ENCODE measurements at places on chromosomes 4 and X.

- no peak for DNase-seq
Measured at GRCh38 chr4:7793186-7793585, 146.5 kb downstream of the AFAP1 start.

- DNase-seq, result peak; percentile 36
Measured at GRCh38 chr4:186781032-186781917, 57.6 kb upstream of the FAT1 start.

DNA sequence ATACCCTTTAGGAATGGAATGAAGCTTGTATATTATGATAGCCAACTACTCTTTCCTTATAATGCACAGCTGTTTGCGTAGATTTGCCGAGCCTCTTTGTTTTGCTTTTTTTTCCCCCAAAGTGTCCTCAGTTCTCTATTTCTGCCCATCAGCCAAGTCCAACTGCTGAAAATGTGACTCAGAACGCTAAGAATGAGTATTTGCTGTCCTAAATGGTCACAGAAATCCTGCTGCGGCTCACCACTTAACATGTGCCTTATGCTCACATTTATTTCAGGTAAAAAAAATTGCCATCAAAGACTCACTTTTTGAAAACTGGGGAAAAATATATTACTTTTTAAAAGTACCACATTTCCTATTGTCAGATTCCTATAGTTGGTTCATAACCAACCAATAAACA is 36.9 kb downstream of the GABRA4 start:
- no peak for DNase-seq

DNA sequence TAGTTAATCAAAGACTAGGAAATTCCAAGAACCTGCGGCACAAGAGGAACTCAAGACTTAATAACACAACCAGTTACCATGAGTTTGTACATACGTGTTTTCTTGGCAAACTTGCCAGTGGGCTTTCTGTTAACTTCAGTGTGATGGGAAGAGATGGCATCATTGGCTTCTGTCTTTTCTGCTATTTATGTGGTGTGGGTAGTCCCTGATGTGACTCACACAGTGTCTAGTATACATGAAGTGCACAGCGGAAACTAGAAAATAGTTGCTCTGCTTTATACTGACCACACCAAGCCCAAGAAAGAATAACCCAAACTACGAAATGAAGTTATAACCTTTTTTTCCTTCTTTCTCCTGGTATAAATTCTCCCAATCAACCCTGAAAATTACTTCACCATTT is 24.5 kb downstream of the DAPP1 start:
- no peak for DNase-seq

DNA sequence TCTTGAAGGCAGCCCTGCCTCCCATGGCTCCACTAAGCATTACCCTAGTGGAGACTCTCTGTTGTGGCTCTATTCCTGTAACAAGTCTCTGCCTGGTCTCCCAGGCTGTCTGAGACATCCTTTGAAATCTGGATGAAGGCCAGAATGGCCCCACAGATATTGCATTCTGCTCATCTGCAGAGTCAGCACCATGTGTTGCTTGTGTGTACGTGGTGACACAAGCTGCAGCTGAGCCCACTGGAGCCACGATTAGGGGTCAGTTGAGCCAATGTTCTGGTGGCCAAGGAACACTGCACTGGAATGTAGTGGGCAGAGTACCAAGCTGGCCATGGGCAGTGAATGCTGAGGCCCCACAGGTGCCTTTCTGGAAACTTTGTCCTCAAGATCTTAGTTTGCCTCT is 29.2 kb downstream of the GRID2 start:
- DNase-seq, result no peak

DNA sequence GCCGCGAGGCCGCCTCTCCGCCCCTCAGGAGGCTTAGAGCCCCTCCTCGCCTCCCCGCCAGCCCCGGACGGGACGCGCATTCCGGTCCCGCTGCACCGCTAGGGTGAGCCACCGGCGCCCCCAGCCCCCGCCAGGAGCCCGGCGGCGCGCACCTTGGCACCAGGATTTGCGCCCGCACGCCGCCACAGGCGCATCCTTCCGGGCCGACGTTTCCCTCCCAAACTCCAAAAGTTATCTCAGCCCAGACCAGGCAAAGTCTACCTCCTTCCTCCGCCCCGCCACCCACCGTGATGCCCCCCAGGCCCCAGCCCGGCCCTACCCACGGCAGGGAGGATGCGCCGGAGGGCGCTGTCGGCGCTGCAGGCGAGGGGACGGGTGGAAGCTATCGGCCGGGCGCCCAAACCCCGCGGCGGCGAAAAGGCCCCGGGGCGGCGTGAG is 538 bp downstream of the SCML2 start:
- DNase-seq, result no peak

DNA sequence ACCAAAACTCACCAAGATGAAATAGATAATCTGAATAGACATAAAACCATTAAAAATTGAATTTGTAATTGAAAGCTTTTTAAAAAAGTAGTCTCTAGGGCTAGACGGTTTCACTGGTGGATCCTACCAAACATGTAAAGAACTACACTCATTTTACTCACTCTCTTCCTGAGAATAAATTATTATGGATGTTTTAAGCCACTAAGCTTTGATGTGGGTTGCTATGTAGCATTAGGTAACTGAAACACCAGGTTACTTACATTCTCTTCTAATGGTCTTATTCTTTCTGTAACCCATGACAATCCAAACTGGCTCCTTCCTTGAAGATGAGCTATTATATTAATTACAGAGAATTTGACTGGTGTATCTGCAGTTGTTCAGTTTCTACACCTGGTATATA is 385.1 kb downstream of the PPP1R2C start:
- DNase-seq, result no peak

DNA sequence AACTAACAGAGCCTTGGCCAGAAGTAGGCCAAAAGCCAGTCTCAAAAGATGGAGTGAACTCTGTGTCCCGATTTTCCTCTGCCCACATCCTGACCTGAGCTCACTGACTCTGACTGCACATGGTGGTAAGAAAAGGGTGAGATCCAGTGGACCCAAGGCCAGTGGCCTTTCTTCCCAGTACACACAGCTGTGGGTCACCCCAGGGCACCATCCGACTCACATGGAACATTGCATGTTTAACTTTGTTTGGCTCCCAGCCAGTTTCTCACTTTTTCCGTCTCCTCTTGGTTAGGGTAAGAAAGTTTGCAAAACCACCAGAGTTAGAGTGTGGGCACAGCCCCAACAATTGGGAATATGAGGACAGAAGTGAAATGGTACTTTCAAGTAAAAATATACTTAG is 69.8 kb downstream of the GAB1 start:
- DNase-seq, result no peak

DNA sequence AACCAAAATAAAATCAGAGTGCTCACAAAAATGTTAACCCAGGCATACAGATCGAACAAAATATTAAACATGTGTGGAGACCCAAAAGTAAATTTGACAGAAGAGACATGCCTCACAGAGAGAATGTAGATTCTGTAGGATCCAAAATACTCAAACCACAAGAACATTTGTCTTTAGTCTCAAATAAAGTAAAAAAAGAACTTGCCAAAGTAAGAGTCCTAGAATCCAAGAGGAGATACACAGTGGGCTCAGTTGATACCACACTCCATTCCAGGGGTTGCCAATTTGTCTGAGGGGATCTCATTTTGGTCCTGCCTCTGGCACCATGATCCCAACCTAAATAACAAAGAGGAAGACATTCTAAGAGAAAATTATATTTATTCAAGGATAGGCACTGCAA is 316.4 kb downstream of the GALNTL6 start:
- no peak for DNase-seq

DNA sequence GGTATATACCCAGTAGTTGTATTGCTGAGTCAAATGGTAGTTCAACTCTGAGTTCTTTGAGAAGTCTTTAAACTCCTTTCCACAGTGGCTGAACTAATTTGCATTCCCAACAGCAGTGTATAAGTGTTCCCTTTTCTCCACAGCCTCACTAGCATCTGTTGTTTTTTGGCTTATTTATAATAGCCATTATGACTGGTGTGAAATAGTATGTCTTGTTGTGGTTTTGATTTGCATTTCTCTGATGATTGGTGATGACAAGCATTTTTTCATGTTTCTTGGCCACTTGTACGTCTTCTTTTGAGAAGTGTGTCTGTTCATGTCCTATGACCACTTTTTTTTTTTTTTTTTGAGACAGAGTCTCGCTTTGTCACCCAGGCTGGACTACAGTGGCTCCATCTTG is 30.5 kb downstream of the GPR50 start:
- DNase-seq, result no peak

- DNase-seq, result no peak
Measured at GRCh38 chrX:30246769-30247489, at the start of gene MAGEB1. MAGEB1 (plus strand) TSS chrX:30247146; CDS start chrX:30250494, 3,348 bp downstream.

GRCh38 chr4:164384416-164384815 is 369.5 kb upstream of the SMIM31 start:
- DNase-seq, result no peak

DNA sequence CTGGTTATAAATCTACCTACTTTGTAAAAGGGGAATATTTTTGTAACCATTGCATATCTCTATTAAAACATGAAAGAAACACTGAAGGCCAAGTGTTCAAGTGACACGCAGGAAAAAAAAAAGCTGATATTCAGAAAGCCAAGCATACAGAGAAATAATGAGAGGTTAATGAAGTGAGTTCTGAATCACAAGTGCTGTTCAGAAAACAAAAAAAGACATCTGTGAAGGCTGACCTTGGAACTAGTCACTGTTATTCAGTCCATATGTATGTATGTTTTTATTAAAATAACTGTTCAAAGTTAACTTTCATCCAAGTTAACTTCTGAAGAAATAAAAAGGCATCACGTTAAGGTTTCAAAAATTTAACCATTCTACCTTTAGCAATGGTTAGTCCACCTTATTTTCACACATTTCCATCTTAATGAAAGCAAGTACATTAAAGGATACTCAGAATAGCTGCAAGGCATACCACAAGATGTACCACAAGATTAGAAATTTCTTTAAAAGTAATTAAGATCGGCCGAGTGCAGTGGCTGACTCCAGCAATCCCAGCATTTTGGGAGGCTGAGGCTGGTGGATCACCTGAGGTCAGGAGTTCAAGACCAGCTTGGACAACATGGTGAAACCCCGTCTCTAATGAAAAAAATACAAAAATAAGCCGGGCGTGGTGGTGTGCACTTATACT is 31.4 kb downstream of the SH3RF1 start:
- no peak for DNase-seq

DNA sequence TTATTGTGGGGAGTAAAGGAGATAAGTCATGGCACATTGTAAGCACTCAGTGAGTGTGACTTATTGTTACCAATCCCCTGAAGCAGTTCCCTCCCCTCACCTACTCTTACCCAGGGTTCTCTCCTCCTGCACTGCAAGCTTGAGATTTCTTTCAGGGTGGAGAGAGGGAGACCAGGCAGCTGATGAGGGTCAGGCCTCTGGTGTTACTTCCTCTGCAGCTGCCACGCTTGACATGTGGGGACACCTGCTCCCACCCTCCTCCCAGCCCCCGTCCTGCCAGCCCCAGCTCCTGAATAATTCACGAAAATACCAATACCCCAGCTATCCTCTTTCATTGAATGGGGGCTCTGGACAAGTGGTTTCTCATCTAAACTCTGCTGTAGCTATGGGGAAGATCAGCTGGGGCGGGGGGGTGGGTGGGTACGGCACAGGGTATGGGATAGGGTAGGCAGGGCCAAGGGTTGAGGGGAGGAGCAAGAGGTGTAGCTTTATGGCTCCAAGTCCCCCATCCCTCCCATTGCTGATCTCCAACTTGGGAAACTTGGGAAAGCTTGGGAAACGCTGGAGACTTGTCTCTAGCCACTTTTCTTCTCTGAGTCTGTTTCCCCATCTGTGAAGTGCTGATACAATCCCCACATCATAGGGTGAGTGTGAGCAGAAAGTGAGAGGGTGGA is 148.5 kb upstream of the PJA1 start:
- no peak for DNase-seq

DNA sequence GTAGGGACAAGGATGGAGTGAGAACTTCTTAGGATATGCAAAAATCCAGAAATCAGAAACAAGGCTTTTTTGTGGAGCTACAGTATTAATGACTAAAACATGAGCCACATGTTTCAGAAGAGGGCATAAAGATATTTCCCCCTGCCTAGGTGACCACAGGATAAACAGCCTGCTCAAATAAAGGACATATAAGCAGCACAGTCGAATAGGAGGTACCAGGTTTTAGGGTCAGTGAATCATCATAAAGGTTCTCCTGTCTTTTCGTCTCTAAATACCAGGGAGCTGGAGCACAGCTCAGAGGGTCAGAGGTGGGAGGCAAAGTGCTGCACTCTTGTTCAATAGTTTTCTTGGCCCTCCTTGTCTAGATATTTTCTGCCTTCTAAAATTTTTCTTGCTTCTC is 211.9 kb upstream of the HS3ST1 start:
- no peak for DNase-seq

DNA sequence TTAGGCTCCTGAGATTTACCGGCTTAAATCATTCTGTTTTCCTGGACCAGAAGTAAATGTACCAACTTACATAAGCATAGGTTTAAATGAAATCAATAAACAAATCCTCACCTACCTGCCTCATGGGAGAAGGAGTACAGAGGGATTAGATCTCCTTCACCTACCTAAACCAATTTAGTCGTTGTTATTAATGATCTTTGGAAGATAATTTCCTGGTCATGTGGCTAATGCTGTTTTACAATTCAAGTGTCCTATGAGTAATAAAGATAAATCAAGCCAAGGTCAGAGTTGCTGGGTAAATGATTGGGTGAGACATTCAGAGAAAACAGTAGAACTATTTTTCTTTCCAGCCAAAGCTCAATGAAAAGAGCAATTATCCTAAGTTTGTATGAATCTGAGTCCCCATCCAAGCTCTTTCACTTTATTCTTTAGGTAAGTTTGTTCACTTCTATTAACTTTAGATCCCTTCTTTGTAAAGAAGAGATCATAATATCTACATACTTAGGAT is 423.0 kb upstream of the FAM241A start:
- DNase-seq, result no peak

GRCh38 chrX:65740909-65741308 is 73.5 kb downstream of the MSN start:
- no peak for DNase-seq

DNA sequence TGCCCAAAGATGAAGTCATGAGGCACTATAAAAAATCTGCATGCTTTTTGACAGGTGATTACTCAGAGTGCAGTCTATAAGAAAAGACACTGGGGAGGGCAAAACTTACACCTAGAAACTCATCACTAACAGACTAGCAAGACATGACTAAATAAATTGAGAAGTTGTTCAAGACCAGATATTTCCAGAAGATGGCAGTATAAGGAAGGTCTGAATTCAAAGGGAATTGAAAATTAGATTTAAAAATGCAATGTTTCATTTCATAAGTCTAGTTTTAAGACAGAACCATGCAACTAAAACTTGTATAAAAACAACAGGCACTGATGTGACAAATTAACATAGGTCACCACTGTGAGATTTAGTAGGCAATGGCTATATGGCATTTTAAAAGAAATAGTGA is 232.5 kb upstream of the POF1B start:
- DNase-seq, result no peak

- no peak for DNase-seq
Measured at GRCh38 chr4:77921701-77922100, 59.1 kb downstream of the MRPL1 start.

DNA sequence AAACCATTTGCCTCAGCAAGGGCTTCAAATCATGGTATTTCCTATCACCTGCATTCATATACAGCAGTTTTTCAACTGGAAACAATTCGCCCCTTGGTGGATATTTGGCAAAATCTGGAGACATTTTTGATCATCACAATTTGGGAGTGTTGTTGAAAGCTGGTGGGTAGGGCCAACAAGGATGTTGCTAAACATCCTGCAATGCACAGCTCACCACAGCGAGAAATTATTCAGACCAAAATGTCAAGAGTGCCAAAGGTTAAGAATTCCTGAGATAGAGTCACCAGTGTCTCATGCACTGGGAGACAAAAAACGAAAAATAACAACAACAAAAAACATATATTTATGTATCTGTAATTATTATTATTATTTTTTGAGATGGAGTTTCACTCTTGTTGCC is 435.2 kb upstream of the CTSO start:
- DNase-seq, result no peak

GRCh38 chrX:19958552-19959486 is 32.0 kb downstream of the BCLAF3 start:
- no peak for DNase-seq
